ENCODE measurements at places on chromosomes 6 and 20.
A peak's percentile ranks its signal among the peaks of the same experiment; 100 is the strongest.

DNA sequence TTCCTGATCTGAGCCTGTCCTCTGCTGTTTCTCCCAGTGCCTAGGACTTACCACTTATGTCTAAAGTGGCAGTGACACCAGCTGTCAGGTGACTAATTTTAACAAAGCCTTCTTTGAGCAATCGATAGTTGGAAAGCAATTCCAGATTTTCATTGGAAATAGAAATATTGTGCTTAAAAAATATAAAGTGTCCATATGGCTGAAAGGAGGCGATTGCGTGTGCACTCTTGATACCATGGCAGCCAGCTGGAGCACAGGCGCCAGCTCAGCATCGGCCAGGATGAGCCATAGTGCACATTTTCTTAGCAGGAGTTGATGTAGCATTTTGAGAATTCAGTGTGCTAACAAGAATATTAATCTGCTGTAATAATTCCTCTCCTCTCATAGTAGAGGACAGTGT lies 70.0 kb downstream of the LRRC1 start:
- DNase-seq: no peak

GRCh38 chr6:152380993-152381898 lies 255.9 kb downstream of the SYNE1 start:
- no peak for DNase-seq

DNA sequence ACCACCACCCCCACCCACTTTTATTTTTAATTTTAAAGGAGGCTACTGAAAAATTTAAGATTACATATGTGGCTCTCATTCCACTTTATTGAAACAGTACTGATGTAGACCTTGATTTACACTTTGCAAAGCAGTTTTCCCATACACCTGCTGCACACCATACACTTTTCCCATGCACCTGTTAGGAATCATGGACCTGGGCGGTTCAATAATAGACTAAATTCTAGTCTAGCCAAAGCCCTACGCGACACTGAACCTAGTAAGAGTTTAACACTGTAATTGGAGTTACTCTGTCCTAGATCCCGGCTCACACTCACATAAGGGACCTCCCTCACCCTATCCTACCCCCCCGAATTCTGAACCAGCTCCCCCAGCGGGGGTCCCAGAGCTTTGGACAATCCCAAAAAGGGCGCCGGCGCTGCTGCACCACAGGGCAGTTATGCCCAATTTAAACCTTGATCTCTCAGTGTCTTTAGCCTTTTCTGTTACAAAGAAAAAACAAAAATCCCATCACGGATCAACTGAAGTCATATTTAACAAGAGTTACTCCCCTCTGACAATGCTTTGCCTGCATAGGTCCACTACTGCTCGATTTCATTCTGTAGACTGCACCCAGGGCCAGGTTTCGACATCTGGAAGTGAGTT lies 2.4 kb upstream of the GCLC start:
- peak; percentile 81 for DNase-seq

GRCh38 chr6:129206821-129207220 lies 323.9 kb downstream of the LAMA2 start:
- peak; percentile 39 for DNase-seq

DNA sequence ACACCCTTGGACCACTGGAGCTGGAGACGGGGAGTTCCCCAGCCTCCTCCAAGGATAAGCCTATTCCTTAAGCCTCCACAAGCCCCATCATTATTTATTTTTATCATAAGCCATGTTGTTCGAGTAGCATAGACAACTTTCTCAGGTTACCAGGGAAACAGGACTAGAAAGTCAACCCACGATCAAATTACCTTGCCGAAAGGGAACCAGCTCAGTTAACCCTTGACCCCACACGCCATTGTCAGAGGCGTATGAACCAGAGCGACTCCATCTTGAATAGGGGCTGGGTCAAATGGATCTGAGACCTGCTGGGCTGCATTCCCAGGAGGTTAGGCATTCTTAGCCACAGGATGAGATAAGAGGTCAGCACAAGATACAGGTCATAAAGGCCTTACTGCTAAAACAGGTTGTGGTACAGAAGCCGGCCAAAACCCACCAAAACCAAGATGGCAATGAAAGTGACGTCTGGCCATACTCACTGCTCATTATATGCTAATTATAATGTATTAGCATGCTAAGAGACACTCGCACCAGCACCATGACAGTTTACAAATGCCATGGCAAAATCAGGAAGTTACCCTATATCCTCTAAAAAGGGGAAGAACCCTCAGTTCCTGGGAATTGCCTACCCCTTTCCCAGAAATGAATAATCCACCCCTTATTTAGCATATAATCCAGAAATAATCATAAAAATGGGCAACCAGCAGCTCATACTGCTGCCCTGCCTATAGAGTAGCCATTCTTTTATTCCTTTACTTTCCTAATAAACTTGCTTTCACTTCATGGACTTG lies 22.4 kb downstream of the SYNJ2 start:
- DNase-seq: no peak

GRCh38 chr6:27957516-27957915 lies 475 bp downstream of the OR2B6 start:
- no peak for DNase-seq

GRCh38 chr6:55818482-55818881 lies 56.9 kb downstream of the BMP5 start:
- DNase-seq: no peak

GRCh38 chr6:129701721-129702455 lies 8.1 kb downstream of the ARHGAP18 start:
- no peak for DNase-seq

- DNase-seq: no peak
These were observed 215.0 kb downstream of the ARID1B start for GRCh38 chr6:156992020-156992804.

DNA sequence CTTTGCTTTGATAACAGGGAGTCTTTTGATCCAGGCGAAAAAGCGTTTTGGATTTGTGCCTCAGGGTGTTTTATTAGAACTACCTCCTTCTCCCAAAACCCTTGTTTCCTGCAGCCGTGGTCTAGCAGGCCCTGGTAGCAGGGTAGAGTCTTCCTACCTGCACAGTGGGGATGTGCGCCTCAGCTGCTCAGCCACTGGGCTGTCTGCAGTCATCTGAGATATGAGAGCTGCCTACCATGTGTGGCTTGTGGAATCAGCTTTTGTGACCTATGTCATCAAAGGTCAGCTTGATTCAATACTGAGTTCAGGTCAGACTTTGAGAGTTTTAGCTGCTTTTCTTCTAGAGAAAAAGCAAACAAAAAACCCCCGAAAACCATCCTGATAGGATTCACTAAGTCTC lies 279.5 kb downstream of the CLIC5 start:
- DNase-seq: no peak

GRCh38 chr6:72825315-72825911 lies 203.5 kb downstream of the KCNQ5 start:
- no peak for DNase-seq

DNA sequence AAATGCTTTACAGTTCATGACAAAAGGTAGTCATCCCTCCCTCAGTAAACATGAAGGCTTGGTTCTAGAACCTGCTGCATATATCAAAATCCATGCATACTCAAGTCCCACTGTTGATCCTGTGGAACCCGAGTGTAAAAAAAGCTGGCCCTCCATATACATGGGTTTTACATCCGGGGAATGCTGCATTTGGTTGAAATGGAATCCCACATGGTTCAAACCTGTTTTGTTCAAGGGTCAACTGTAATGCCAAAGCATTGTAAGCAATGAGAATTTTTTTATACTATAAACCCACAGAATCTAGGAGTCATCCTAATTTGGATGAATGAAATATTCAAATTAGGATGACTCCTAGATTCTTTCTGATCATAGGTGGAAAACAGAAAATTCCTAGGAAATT lies 5.9 kb upstream of the HDAC2 start:
- DNase-seq: no peak

DNA sequence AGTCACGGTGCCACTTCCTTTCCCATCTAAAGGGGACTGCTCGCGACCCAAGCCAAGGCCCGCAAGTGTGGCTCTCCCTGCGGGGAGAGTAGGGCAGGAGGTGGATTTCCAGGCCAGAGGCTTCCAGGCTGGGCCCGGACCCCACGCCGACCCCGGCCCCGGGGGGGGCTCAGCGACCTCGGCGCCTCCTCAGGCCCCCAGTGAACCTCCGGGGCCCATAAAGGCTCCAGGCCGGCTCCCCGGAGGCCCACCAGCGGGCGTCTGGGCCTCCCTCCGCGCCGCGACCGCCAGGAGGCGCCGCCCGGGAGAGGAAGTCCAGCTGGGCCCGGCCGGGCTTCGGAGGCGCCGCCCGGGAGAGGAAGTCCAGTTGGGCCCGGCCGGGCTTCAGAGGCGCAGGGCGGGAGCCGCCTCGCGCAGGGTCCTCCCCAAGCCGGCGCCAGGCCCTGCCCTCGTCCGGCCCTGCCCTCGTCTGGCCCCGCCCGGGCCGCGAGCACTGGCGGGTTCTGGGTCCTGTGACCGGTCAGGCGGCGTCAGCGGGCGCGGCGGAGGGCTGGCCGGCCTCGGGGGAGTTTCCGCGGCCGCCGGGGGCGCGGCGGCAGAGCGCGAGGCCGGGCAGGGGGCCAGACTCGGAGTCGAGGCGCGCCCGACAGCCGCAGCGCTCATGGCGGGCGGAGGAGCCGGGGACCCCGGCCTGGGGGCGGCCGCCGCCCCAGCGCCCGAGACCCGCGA lies at the start of gene RAB32:
Gene RAB32, plus strand, starts transcription at position 623 of the 729 bp plus-strand sequence. Its CDS starts 39 bp downstream, at position 662.
- no peak for DNase-seq

DNA sequence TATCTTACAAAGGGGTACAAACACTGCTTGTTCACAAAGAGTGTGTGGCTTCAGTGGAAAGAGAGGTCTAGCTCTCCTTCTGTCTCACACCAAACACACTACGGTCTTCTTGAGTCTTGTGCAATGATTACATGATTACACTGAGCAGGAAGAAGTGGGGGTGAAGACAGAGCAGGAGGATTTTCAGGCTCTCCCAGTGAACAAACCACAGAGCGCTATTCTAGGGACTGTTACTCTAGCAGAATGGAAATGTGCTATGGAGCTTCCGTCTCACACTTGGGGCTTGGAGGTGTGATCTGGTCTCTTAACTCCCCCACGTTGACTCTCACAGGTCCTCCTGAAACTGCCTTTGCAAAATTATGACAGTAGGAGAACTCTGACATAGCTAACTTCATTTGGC lies 203.4 kb downstream of the MYLK4 start:
- DNase-seq: no peak

- no peak for DNase-seq
These were observed 117.6 kb upstream of the CCN2 start for GRCh38 chr6:132068766-132069165.

- DNase-seq: no peak
These were observed 8.5 kb upstream of the SDCBP2 start for GRCh38 chr20:1337441-1337840.

GRCh38 chr6:105968603-105969333 lies 117.4 kb upstream of the PRDM1 start:
- no peak for DNase-seq

GRCh38 chr20:11387189-11387754 lies 530.4 kb upstream of the BTBD3 start:
- no peak for DNase-seq

GRCh38 chr6:70456735-70457134 lies 43.4 kb downstream of the FAM135A start:
- no peak for DNase-seq

GRCh38 chr6:22392711-22393110 lies 95.9 kb upstream of the PRL start:
- DNase-seq: no peak

DNA sequence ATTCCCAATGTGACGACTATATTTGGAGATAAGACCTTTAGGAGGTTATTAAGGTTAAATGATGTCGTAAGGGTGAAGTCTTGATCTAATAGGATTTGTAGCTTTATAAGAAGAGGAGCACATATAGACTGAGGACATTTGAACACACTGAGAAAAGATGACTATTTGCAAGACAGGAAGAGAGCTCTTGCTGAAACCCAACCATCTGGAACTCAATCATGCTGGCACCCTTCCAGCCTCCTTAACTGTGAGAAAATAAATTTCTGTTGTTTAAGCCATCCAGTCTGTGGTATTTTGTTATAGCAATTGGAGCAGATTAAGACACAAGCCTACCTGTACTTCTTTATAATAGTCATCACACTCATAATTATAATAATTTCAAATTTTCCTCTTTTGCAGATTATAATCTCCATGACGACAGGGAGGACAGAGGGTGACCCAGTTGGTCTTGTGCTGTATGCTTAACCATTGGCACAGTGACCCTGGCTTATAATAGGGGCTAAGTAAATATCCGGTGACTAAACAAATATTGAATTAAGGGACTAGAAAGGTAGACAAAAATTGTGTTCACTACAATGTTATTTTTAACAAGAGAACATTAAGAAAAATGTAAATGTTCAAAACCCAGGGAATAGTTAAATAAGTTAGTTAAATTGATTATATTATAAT lies 206.4 kb upstream of the HDDC2 start:
- DNase-seq: no peak

- DNase-seq: no peak
These were observed 245.4 kb downstream of the PTPRK start for GRCh38 chr6:128275030-128275429.

GRCh38 chr6:96604420-96604819 lies 41.5 kb downstream of the FHL5 start:
- DNase-seq: no peak

- no peak for DNase-seq
These were observed 714 bp downstream of the AIF1 start for GRCh38 chr6:31615748-31616147.
